ENCODE measurements at places on chromosomes 12 and 14.

GRCh38 chr12:53274445-53274844, 6.3 kb downstream of the ESPL1 start:
- no peak for DNase-seq

DNA sequence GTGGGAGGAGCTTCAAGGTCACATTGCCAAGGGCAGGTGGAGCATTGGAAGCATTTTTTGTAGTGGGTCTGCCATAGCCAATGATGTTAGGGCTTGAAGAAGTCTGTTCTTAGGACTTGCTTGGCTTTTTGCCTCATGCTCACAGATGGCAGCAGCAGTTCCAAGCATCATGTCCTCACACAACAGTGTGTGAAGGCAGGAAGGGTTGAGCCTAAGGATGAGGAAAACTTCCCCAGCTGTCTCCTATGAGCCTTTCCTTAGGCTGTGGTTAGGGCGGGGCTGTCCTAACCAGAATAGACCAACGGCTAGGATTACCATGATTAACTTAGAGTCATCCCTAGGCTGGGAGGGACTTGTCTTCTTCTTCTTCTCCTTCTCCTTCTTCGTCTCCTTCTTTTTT, 76.2 kb upstream of the KCNA1 start:
- no peak for DNase-seq

- no peak for DNase-seq
Observed at GRCh38 chr14:97025722-97026121, 228.5 kb downstream of the VRK1 start.

DNA sequence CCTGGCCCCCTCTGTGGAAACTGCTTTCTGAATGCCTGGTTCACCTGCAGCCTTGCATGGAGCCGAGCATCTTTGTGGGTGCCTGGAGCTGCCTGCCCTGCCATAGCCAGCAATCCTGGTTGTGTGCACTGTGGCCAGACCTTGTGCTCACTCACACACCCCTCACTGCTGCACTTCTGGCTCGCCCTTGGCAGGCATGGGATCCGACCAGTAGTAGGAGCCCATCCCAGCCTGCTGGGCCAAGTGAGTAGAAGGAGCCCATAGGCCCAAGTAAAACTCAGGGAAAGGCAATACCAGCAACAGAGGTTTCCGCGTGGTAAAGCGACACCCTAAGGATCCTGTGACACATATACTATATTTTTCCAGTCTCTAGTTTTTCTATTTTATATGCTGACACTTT, 270.0 kb upstream of the NAV3 start:
- no peak for DNase-seq

DNA sequence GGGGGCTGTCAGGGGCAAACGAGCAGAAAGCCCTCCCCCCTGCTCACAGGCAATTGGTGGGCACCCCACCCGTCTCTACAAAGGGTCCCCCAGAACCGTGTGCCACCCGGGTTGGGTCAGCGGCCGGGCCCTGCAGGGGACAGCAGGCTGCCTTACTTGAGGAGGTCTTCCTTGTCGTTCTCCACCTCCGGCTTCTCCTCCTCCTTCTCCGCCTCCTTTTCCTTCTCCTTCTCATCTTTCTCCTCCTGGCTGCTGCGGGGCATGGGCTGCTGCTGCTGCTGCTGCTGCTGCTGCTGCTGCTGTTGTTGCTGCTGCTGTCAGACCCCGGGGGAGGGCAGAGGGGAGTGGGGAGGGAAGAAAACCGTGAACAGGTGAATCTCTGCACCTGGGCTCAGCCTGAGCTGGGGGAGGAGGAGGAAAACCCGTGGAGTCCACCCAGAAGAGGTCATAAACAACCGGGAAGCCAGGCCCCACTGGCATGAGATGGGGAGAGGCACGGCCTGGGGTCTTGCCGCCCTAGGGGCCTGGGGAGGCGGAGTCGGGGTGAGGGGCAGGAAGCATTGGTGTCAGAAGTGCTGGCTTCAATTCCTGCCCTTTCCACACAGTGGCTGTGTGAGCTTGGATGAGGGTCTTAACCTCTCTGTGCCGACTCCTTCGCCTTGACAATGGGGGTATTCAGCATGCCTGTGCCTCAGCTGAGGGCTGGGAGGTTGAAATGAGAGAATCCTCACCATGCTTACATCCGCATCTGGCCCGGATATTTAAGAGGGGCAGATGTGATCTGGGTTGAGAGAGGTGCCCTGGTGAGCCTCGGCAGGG, 107.6 kb downstream of the RFLNA start:
- DNase-seq: no peak

- no peak for DNase-seq
Observed at GRCh38 chr14:64698903-64699302, 5.3 kb upstream of the PLEKHG3 start.

DNA sequence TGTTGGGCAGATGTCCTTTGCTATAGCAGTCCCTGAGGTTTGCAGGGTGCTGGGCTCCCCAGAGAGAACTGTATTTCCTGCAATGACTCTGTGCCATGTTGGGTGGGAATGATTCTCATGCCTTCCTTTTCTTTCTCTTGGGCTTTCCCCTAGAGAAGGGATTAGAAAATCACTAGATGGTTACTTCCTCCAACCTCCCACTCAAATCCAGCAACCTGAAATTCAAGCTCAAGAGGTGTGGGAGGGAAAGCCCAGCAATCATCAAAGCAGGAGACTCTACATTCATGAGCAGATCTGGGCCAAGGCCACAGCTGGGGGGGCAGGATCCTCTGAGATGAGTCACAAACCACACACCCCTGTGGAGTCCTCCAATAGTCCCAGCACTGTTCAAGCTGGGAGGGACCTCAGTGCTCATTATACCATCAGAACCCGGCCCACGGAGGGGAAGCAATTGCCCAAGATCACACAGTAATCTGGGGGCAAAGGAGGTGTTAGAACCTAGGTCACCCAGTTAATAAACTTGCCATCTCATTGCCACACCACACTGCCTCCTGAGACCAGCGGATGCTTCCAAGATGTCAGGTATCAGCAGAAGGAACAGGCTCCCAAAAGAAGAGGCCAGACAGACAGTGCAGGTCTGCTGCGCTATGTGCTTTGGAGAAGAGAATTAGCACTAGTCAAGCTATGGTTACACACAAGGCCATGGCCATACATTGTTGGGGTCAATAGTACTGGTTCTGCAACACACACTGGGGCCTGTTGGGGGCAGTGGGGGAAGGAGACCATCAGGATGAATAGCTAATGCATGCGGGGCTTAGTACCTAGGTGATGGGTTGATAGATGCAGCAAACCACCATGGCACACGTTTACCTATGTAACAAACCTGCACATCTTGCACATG, 65.7 kb downstream of the TTC9 start:
- no peak for DNase-seq

DNA sequence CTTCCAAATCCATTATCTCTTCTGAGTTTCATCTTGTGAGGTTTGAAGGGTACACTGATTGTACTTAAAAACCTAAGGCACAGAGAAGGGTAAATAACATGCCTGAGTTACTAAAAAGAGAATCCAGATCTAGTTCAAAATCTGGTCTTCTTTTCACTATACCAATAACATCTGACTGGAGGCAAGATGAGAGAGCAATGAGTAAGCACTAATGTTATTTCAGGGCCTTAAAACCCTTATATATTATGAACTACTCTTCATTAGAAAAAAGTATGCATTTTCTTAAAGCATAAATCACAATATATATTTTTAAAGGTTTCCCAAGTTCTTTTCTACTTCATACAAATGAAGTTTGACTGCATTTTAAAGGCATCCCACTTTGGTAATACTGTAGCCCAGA, 60.2 kb downstream of the GXYLT1 start:
- no peak for DNase-seq

DNA sequence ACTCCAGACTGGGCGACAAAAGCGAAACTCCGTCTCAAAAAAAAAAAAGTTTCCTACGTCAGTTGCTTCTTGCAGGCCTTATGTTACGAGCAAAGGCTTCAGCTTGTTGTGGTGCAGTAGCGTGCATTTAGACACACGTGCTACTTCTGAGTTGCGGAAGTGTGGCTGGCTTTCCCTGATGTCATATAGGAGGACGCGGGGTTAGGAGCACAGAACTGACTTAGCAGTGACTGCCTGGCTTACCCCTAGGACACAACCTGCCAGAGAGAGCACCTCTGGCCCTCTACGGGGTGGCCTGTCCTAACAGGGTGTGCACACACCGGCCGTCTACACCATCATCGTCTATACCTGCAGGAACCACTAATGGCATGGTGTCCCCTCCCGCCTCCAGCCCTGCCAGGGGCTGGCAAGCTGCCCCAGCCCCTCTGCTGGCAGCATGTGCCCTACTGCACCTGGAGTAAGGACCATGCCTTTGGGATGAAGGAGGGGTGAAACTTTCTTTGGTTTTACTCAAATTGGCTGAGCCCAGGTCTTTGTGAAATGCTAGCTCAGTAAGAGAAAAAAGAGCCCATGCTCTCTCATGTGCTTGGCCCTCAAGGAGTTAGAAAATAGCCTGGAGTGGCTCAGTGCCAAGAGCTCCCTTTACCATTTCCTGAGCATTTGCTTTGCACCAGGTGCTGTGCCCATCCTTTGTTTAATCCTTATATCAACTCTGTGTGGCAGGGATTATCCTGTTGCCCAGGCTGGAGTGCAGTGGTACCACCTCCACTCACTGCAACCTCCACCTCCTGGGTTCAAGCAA, 1.7 kb upstream of the GPR68 start:
- no peak for DNase-seq

GRCh38 chr14:65412856-65413738, 567 bp downstream of the FUT8 start:
- peak; percentile 32 for DNase-seq

DNA sequence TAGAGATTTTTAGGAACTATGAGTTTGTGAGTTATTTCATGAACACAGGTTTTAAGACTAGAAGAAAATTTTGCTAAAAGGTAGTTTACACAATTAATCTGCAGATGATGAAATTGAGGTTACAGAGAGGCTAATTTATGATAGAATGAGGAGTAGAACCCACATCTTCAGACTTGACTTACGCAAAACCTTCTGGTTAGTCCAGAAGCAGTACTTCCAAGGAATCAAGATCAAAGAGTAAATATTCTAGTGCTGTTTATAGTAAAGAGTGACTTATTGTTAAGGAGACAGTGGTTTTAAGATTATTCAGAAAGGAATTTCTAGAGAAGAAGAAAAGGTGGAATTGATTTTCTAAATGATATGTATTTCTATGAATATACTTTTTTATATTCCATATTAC, 10.6 kb upstream of the KITLG start:
- no peak for DNase-seq

- no peak for DNase-seq
Observed at GRCh38 chr12:79547044-79547734, 143.6 kb downstream of the PAWR start.

DNA sequence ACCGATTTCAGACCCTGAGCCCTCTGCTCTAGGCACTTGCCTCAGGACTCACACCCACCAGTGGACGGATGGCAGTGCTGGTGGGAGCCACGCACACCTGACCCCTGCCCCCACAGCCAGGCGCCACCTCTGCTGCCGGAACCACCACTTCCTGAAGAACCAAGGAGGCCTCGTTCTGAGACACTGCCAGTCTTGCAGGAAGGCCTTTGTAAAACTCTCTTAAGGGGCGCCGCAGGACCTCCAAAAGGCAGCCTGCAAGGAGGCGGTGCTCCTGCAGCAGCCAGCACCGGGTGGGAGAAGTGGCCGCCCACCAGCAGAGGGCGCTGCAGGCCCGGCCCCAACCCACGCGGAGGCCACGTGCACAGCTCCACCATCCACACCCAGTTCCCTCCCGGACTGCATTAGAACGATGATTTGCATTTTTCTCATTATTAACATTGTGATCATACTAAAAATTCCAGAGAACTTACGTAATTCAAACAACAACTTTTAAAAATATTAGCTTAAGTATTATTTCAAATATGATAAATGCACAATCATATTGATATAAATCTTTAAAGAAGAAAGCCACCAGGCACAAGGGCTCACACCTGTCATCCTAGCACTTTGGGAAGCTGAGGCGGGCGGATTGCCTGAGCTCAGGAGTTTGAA, 12.8 kb downstream of the STX2 start:
- no peak for DNase-seq

- no peak for DNase-seq
Observed at GRCh38 chr12:14479004-14479403, 88.7 kb downstream of the PLBD1 start.

- DNase-seq: no peak
Observed at GRCh38 chr12:8501720-8502119, 11.6 kb upstream of the CLEC4D start.

- DNase-seq: no peak
Observed at GRCh38 chr12:3003357-3003992, 44.3 kb downstream of the TEAD4 start.

- no peak for DNase-seq
Observed at GRCh38 chr14:54776361-54777001, 126.1 kb downstream of the GCH1 start.

GRCh38 chr12:71312768-71313403, 126.7 kb upstream of the LGR5 start:
- DNase-seq: no peak

- no peak for DNase-seq
Observed at GRCh38 chr12:2561367-2561766, 233.4 kb upstream of the FKBP4 start.

DNA sequence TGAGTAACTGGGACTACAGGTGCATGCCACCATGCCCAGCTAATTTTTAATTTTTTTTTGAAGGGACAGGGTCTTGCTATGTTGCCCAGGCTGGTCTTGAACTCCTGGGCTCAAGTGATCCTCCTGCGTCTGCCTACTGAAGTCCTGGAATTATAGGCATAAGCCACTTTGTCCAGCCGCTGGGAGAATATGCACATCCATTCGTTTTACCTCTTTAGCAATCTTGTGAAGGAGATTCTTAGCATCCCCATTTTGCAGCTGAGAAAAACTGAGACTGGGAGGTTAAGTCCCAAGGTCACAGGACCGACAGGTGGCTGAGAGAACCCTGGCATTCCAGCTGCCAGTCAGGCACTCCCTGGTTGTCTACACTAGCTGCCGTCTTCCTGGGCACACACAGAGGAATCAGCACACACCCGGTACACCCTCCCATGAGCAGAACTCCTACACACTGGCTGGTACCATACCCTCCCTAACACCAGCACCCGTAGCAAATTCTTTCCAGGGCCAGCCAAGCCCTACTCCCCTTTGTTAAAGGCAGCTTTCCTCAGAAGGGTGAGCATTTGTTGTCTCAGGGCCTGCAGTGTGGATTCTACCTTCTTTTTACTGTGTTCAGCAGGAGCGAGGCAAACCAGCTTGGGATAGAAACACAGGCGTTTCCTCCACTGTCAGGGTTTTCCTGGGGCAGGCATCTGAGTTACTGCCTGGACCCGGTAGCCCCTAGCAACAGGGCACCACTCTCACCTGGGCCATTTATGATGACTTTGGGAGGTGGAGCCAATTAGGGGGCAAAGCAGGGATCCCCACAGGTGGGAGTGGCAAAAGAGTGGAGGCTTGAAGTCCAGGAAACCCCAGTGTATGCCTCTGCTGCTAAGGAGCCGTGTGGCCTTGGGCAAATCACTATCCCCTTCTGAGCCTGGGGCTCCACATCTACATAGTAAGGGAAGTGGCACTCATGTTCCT, 70.2 kb downstream of the IRF2BPL start:
- no peak for DNase-seq

DNA sequence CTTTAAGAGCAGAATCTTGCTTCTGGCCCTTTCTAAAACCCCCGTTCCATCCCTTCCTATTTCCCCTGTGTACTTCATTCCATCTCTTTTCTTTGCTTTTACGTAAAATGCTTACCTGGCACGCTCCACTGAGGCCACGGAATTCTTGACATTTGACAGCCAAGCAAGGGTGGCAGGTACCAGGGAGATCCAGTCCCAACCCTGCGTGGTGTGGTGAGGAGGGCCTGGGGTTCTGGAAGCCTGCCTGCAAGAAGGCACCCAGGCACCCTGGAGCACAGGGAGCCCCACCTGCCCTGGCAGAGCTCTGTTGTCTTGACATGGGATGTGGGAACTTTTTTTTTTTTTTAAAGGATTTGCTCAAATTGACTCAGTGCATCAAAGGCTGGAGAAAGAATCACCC, 48.6 kb downstream of the ITPK1 start:
- DNase-seq: no peak

Measured in cerebellum (tissue), 4 donors.